ENCODE measurements at places on chromosomes 7 and 10. TPM values are rescaled to one million over a fixed set of nuclear protein-coding genes. Genes with fewer than 3 reads are reported as not detected.

The MAGI2 gene
- 5.8 TPM for total RNA-seq

The PLEKHS1 gene
- total RNA-seq = not detected

The GLCCI1 gene
- total RNA-seq = 15.3 TPM

The TMEM26 gene
- 0.18 TPM for total RNA-seq

The PRTFDC1 gene
- 10.6 TPM for total RNA-seq

The GNGT1 gene
- not detected for total RNA-seq

The ZNF438 gene
- total RNA-seq = 2.2 TPM

The GARIN1A gene
- total RNA-seq = 5.9 TPM

The NUDT1 gene
- total RNA-seq = 10.2 TPM

The GIMAP6 gene
- not detected for total RNA-seq

The C10orf143 gene
- total RNA-seq = 0.73 TPM

DNA sequence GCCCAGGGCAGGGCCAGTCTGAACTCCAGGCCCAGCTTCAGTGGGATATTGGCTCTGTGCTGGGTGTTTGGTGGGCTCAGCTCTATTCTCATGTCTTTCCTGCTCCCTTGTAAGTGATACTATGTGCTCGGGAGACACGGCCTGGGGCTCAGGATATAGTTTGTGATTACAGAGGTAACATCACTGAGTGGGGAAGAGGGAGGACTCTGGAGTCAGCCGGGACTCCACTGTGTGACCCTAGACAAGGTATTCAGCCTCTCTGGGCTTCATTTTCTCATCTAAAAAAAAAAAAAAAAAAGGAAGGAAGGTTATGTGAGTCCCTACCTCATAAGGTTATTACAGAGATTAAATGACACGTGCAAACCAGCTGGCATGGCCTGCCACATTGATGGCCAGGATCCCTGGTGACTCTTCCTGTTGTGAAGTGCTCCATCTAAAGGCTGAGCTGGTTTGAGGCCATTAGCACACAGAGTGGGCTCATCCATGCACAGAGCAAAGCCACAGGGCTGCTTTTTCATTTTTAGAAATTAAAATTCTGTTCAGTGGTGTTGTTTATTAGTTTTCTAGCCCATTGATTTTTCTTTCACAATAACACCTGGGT lies 15.7 kb downstream of the SLC13A4 start:
- DNase-seq = no peak

DNA sequence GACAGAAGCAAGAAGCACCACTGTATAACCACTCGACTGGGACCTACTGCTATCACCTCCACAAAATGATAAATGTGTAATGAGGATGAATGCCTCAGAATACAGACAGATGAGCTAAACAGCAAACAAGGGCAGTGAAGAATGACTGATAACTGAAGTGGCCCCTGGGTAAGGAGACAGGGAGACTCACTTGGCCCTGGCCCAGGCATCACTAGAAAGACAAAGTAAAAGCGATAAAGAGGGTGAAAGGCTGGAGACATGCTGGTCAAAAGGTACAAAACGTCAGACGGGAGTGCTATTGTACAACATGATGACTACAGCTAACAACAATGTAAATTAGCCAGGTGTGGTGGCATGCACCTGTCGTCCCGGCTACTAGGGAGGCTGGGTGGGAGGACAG lies 27.8 kb upstream of the APBB1IP start:
- no peak for DNase-seq

GRCh38 chr7:27636326-27637006 lies 26.2 kb downstream of the HIBADH start:
- no peak for DNase-seq

DNA sequence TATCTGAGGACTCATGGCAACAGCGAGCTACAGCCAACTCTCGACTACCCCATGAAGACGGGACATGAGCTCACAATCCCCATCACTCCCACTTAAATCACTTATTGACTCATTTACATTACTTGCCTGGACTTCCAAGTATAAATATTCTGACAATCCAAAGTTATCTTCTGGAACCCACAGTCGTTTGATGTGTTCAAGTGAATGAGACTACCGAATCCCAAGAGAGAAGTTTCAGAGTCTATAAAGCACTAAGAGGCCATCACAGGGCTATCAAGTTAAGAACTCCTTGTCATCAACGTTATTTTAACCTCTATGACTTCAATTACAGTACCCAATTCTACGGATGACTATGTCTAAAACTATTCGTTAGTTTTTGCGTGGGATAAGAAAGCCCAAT lies 11.5 kb upstream of the ANAPC16 start:
- DNase-seq = no peak

DNA sequence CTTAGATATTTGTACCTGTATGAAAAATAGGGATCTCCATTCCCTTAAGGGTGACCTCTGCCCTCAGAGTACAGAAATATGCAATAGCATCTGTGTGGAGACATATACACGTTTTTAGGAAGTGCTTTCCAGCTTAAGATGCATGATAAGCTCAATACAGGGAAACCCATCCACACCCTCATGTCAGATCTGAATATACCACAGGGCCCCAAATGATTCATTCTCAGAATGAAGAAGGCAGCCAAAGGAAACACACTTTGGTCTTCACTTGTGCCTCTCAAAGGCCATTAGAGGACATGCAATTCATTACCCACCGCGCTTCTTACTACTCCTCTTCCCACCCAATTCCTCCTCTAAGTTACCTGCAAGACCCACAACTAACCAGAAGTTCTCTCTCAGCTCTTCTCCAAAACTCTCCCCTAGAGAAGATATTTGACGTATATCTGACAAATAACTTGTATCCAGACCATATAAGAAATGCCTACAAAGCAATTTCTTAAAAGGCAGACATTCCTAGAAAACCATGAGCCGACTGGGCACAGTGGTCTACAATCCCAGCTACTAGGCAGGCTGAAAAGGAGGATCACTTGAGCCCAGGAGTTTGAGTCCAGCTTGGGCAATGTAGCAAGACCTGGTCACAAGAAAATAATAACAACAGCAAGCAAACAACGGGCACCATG lies 103.0 kb downstream of the OAT start:
- no peak for DNase-seq

DNA sequence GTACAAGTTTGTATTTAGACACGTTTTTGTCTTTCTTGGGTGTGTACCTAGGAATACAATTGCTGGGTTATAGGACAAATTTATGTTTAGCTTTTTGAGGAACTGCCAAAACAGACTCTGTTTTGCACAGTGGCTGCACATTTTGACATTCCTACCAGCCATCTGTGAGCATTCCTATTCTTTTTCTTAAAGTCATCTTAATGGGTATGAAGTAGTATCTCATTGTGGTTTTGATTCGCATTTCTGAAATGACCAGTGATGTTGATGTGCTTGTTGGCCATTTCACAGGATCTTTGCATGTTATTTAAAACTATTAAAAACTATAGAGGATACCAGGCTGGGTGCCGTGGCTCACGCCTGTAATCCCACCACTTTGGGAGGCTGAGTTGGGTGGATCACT lies 32.6 kb upstream of the IL15RA start:
- peak; percentile 61 for DNase-seq

DNA sequence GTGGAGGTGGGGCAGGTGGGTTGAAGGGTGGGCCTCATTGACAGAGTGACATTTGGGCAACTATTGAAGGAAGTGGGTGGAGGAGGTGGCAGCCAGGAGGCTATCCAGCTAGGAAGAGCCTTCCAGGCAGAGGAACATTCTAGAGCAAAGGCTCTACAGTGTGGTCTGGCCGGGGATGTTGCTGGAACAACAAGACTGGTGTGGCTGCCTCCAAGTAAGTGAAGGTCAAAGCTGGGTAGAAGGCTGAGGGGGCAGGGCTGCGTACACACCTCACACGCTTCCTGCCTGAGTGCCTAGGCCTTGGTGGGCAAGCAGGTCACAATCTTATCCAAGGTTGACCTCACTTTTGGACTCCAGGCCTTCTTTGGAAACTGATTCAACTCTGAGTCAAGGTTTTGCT lies 6.6 kb downstream of the CPA1 start:
- no peak for DNase-seq

- peak; percentile 66 for DNase-seq
Measured at GRCh38 chr10:76329891-76330575, 898.6 kb downstream of the LRMDA start.

- no peak for DNase-seq
Measured at GRCh38 chr7:44930921-44931320, 45.6 kb upstream of the PURB start.

DNA sequence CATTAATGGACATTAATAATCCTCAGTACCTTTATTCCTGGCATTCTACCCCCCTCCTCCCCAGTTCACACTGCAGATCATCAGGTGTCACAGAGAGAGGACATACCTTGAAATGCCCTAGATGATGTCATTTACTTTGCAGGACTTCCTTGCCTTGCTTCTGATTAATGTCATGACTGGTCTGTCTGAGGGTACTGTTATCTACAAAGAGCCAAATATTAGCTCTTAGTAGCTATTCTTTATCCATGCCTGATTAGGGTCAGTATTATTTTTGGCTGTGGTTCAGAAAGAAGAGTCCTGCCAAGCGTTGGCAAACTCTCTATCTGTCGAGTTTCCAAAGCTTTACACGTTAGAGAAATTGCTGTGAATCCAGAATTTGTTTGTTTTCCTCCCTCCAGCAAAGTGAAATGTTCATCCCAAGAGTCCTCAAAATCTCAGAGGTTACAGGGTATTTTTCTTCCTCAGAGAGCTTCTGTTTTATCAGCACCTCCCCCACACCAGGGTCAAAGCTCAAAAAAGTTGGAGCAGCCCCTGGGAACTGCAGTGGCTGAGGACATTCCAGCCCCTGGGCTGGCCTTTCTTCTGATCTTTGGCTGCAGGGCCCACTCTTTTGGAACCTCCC lies 12.6 kb downstream of the SCD start:
- peak; percentile 15 for DNase-seq

DNA sequence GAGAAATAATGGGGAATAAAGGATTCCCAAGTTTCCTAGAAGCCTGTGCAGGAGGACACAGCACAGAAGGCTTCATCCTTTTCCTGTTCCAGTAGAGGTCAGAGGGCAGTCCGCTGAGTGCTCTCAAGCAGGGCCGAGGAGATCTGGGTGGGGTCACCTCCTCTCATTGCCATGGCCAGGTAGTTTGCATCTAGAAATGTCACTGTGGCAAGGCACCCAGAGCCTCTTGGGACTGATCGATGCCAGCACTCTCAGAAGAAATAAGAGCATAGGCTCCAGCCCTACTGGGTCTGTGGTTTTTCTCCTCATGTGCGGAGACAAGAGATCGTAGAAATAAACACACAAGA lies 7.9 kb downstream of the NUB1 start:
- DNase-seq = no peak

DNA sequence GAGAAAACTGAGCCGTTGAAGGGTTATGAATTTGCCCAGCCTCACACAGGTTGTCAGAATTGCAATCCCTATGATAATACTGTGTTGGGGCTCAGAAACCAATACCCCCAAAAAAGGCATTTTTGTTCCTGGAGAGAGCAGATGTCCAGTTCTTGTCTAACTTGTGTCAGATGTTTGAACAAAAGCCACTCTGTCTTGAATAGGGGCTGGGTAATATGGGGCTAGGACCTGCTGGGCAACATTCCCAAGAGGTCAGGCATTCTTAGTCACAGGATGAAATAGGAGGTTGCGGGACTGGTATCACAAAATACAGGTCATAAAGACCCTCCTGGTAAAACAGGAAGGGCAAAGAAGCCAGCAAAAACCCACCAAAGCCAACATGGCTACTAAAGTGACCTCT lies 482.1 kb downstream of the IPMK start:
- no peak for DNase-seq

GRCh38 chr10:131419797-131420196 lies 108.3 kb upstream of the TCERG1L start:
- no peak for DNase-seq

GRCh38 chr10:131702531-131703356 lies 198.1 kb upstream of the PPP2R2D start:
- DNase-seq = no peak

GRCh38 chr10:121609426-121610380 lies 11.5 kb upstream of the FGFR2 start:
- no peak for DNase-seq

DNA sequence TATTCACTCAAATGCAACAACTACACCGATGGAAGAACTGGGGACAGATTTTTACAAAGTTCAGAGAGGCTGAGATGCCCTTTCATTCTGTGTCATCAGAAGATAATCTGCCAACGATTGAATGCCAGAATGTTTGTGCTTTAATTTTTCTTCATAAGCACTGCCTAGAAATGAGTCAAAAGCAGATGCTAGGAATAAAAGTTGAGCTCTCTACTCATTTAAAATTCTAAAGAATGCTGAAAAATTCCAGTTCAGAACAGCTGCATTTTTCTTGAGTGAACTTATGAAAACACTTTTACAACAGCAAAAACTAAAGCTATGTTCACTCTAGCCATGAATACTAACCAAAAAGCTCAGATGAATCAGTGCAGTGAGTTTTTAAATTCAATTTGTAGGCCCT lies 22.3 kb upstream of the FAM133B start:
- DNase-seq = peak; percentile 51

- no peak for DNase-seq
Measured at GRCh38 chr7:34130558-34131295, 225.4 kb downstream of the BMPER start.

DNA sequence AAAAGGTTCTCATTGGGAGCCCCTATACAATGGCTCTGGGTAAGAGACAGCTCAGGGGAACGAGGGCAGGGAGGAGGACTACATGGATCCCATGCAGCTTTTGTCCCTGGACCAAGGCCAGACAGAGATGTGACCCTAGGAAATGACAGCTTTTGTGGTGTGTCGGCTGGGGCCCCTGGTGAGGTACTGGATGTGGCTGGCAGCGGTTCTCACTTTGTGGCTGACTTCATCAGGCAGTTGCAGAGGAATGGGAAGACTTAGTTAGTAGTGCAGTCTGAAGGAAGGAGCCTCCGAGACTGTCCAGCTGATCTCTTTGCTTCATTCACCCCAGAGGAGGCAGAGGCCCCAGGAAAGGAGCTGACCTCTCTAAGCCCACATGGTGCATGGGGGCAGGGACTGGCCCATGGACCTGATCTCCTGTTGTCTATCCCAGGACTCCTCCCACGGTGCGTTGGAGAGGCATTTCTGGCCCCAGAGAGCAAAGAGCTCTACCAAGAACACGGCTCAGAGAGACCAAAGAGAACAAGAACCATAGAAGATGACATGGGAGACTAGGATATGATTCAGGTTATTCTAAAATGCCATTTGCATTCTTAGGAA lies 202.9 kb downstream of the RPS24 start:
- no peak for DNase-seq

GRCh38 chr10:21092683-21093524 lies 195.8 kb upstream of the NEBL start:
- DNase-seq = no peak

- no peak for DNase-seq
Measured at GRCh38 chr7:106282390-106282789, 2.4 kb downstream of the NAMPT start.

GRCh38 chr7:110442381-110442837 lies 648.5 kb upstream of the LRRN3 start:
- DNase-seq = no peak

- no peak for DNase-seq
Measured at GRCh38 chr10:60921633-60922032, 22.4 kb downstream of the RHOBTB1 start.
